Transverse colon (tissue), 4 donors: ENCODE measurements at places on chromosomes 2 and 18. TPM values are rescaled to one million over a fixed set of nuclear protein-coding genes. Genes with fewer than 3 reads are reported as not detected.

GRCh38 chr2:191081411-191082155, 67.6 kb upstream of the STAT1 start:
- DNase-seq = no peak

Gene TBR1
- total RNA-seq = not detected

- DNase-seq = no peak
These were observed 22.5 kb downstream of the ELMOD3 start for GRCh38 chr2:85377083-85377482.

DNA sequence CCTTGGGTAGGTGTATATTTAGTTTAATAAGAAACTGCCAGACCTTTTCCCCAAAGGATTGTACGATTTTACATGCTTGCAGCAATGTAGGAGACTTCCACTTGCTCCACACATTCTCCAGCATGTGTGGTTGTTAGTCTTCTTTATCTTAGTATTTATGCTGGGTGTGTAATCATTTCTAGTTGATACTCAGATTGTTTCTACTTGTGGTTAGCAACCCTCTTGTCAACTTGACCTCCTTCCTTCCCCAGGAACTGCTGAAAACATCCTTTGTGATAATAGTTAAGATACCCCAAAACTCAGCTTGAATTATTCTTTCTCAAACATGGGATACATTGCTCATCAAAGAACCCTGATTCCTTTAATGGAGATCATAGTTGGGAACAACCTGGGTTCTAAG, 37.2 kb upstream of the CYBRD1 start:
- no peak for DNase-seq

- DNase-seq = peak; percentile 34
These were observed 51.4 kb downstream of the KIF5C start for GRCh38 chr2:148926291-148926961.

Gene EPB41L3
- total RNA-seq = 97.3 TPM

Gene GAD1
- total RNA-seq = not detected

Gene CRYBA2
- total RNA-seq = not detected

Gene ANKRD62
- total RNA-seq = 0.20 TPM

Gene SLC38A11
- 3.3 TPM for total RNA-seq

Gene HOXD4
- total RNA-seq = 2.2 TPM

- DNase-seq = no peak
These were observed 223.6 kb downstream of the ALPK2 start for GRCh38 chr18:58405107-58405898.

DNA sequence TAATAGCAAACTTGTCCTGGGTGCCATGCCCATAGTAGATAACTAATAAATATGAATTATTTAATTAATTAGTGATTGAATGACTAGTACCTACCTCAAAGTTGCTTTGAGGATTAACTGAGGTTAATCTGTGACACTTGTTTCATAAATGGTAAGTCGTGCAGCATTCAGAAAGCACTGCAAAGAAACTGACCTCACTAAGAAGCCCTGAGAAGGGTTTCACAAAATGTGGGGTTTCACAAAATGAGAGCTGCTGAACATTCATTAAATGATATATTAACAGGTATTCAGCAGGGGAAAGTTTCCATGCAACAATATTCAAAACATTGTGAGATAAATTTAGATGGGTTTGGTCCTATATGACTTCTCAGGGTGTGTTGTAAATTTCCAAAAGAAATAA, 236.2 kb downstream of the OSR1 start:
- DNase-seq = no peak
